Effector memory CD8-positive, alpha-beta T cell (primary cell): ENCODE measurements at places on chromosomes 4 and X.

DNA sequence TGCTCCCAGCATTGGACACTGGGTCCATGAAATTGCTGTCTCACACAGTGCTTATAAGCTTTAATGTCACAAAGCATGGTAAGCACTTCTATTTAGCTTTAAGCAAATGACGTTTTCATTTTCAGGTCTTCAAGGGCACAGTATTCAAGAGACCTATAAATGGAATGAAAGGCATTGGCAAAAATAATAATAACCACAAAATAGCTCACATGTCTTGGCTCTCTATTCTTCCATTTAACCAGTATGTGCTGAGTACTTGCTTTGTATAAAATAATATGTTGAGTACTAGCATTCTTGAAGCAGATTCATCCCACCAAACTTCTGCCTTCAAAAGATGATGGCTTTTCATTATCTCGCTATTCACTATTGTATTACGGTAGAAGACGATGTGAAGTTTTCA lies 203.0 kb downstream of the ADAMTS3 start:
- DNase-seq, result no peak
- H3K4me3 ChIP-seq, result no peak overlapping the region
- no peaks in the 10 kb centered on the region for H3K27me3 ChIP-seq
- no peaks in the 10 kb centered on the region for H3K36me3 ChIP-seq
- H3K27ac ChIP-seq, result no peak overlapping the region

DNA sequence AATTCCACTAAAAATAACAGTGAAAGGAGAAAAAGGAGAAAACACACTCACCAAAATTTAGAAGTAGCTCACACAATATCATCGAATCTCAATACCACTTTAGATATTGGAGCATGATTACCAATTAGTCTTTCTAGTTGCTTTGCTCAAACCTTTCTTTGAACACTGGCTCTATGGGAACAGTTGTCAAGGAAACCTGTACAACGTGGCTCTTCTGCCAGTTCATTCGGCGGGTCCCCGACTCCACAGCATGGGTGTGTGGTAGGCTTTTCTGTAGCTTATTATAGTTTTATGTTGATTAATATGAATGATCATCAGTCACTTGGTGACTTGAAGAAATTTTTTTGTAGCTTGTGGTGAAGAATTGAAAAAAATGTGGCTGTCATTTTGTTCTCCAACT lies 50.2 kb upstream of the TMEM150C start:
- no peaks in the 10 kb centered on the region for H3K4me1 ChIP-seq
- no peak overlapping the region for H3K4me3 ChIP-seq
- H3K27me3 ChIP-seq, result peaks cover 34% of the 10 kb centered on the region
- H3K36me3 ChIP-seq, result no peaks in the 10 kb centered on the region
- DNase-seq, result no peak

DNA sequence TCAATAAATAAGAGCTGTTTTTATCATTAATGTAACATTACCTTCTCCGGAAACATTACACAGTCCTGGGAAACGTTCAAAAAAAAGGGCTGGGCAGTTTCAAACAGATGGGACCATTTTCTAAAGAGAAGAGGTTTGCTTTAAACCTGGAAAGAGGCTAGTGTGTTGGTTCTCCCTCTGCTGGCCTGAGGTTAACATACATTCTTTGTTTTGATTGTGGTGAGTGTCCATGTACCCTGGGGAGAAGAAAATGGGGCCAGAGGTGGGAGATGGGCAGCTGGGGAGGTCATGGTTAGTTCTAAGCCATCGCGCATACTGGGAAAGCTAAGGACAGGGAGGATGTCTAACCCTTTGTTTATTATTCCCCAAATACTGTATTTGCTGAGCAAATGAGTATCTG lies 194.7 kb downstream of the CPEB2 start:
- H3K36me3 ChIP-seq, result no peaks in the 10 kb centered on the region
- H3K4me3 ChIP-seq, result no peak overlapping the region
- no peak for DNase-seq
- no peaks in the 10 kb centered on the region for H3K4me1 ChIP-seq

DNA sequence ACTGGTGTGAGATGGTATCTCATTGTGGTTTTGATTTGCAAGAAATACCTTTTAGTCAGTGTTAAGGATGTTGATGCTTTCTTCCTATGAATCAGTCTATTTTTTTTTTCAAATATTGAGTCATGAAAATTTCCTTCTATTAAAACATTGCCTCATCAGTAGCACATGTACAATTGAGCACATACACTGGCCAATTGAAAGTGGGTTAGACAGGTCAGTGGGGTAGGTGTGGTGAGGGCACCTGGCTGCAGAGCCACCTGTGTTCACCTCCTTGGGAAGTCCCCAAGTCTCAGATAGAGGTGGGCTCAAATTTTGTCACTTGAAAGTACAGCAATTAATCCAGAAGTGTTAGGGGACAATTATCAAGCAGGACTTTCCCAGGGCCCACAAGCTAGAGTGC lies 243.7 kb downstream of the SPRY1 start:
- DNase-seq, result no peak
- no peak overlapping the region for H3K4me3 ChIP-seq

- H3K36me3 ChIP-seq, result no peaks in the 10 kb centered on the region
- H3K27me3 ChIP-seq, result no peaks in the 10 kb centered on the region
Measured at GRCh38 chrX:46703980-46704379, 54.9 kb downstream of the SLC9A7 start.

GRCh38 chr4:148893095-148893494 lies 450.9 kb upstream of the NR3C2 start:
- H3K36me3 ChIP-seq, result no peaks in the 10 kb centered on the region
- no peak overlapping the region for H3K4me3 ChIP-seq

GRCh38 chrX:139967300-139967699 lies 2.0 kb upstream of the CXorf66 start:
- no peak overlapping the region for H3K27ac ChIP-seq
- H3K4me3 ChIP-seq, result no peak overlapping the region
- peaks cover 8% of the 10 kb centered on the region for H3K27me3 ChIP-seq
- DNase-seq, result no peak
- H3K4me1 ChIP-seq, result no peaks in the 10 kb centered on the region
- no peaks in the 10 kb centered on the region for H3K36me3 ChIP-seq

DNA sequence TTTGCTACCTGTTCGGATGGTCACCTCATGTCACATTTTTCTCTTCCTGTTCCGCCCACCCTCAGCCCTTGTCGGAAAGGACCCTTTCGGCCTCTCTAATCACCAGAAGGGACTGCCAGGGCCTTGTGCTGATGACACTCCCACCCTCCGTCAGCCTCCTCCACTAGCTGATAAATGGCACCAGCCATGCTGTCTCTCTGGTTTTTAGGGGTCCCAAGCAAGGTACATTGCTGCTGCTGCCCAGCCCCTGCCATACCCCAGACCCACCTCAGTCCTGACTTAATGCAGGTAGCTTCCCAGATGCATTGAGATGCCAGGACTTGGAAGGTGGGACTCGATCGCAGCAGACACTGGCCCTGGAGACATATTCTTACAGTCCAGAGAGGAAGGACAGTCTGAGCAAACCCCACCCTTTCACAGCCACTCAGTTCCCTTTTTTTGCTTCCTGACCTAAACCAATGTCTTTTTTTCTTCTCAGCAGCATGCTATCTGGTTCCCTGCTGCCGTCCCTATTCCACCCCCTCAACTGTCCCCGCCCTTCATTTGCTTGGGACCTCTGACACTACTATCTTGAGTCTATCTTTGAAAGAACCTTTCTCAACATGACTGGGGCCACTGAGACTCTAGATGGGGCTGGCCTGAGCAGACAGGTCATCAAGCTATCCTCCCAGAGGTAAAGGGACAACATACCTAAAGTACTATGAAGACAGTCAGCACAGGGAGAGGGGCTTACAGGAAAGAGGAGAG lies at the start of gene BTK:
Gene BTK, minus strand, starts transcription at position 397 of the 747 bp plus-strand sequence. CDS start 10,907 bp downstream, outside the sequence.
- H3K4me3 ChIP-seq, result no peak within 1 kb of the TSS
- no peaks in the 10 kb centered on the region for H3K27me3 ChIP-seq
- no peak for DNase-seq
- peaks cover 6% of the 10 kb centered on the region for H3K36me3 ChIP-seq
- no peak within 1 kb of the TSS for H3K27ac ChIP-seq

GRCh38 chrX:50697691-50698090 lies 116.3 kb downstream of the SHROOM4 start:
- H3K4me1 ChIP-seq, result no peaks in the 10 kb centered on the region
- H3K4me3 ChIP-seq, result no peak overlapping the region
- DNase-seq, result no peak
- no peaks in the 10 kb centered on the region for H3K36me3 ChIP-seq
- H3K27ac ChIP-seq, result no peak overlapping the region
- H3K27me3 ChIP-seq, result peaks cover 36% of the 10 kb centered on the region

DNA sequence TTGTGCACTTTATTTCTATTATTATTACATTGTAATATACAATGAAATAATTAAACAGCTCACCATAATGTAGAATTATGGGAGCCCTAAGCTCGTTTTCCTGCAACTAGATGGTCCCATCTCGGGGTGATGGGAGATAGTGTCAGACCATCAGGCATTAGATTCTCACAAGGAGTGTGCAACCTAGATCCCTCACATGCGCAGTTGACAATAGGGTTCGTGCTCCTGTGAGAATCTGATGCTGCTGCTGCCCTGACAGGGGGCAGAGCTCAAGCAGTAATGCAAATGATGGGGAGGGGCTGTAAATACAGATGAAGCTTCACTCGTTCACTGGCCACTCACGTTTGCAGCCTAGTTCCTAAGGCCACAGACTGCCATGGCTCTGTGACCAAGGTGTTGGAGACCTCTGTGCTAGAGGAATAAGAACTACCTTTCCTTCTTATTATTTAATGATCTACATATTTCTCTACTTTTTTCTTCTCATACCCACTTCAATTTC lies 492.9 kb upstream of the INTU start:
- no peak overlapping the region for H3K4me3 ChIP-seq
- no peak overlapping the region for H3K27ac ChIP-seq
- H3K4me1 ChIP-seq, result no peaks in the 10 kb centered on the region
- no peaks in the 10 kb centered on the region for H3K27me3 ChIP-seq

DNA sequence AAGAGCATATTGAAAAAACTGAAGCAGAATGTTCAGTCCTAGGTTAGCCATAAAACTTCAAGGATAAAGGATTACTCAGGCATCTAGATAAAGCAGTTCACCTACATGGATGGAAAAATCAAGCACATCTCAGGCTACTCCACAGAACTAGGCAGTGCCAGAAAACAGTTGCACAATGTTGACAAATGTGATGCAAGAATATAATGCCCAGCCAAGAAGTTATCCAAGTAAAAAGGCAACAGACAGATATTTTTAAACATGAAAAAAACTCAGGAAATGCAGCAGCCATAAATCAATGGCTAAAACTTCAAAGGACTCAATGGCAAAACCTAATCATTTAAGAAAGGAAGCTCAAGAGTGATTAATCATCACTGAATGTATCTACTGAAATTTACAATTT lies 456.0 kb upstream of the FAM241A start:
- DNase-seq, result no peak
- H3K27ac ChIP-seq, result no peak overlapping the region
- H3K27me3 ChIP-seq, result no peaks in the 10 kb centered on the region
- no peak overlapping the region for H3K4me3 ChIP-seq

- DNase-seq, result no peak
- no peak overlapping the region for H3K4me3 ChIP-seq
- H3K36me3 ChIP-seq, result no peaks in the 10 kb centered on the region
- no peaks in the 10 kb centered on the region for H3K27me3 ChIP-seq
Measured at GRCh38 chr4:156638925-156639605, 332.5 kb downstream of the PDGFC start.

GRCh38 chrX:3963980-3964379 lies 250.5 kb upstream of the PRKX start:
- peaks cover 3% of the 10 kb centered on the region for H3K4me1 ChIP-seq
- DNase-seq, result no peak
- H3K27ac ChIP-seq, result no peak overlapping the region
- H3K4me3 ChIP-seq, result no peak overlapping the region
- peaks cover 5% of the 10 kb centered on the region for H3K27me3 ChIP-seq
- no peaks in the 10 kb centered on the region for H3K36me3 ChIP-seq

DNA sequence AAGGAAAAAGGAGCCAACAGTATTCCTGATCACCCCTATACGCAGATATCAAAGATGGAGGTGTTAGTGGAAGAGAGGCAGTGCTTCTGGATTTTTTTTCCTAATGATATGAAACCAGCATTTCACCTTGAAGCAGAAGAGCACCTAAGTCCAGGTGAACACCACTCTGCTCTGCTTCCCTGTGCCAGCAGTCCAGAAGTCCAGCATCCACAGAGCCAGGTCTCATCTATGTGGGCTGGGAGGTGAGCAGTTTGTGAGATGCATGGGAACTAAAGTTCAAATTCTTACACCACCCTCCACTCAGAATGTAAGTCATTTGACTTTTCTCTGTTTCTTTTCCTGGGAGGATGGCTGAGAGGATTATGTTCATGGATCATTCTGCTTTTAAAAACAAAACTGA lies 202.6 kb downstream of the RELL1 start:
- no peak overlapping the region for H3K4me3 ChIP-seq
- peaks cover 27% of the 10 kb centered on the region for H3K27me3 ChIP-seq
- H3K36me3 ChIP-seq, result no peaks in the 10 kb centered on the region
- no peak overlapping the region for H3K27ac ChIP-seq

GRCh38 chr4:24104158-24104565 lies 214.3 kb upstream of the PPARGC1A start:
- H3K4me3 ChIP-seq, result no peak overlapping the region
- no peaks in the 10 kb centered on the region for H3K27me3 ChIP-seq
- H3K27ac ChIP-seq, result no peak overlapping the region
- no peaks in the 10 kb centered on the region for H3K36me3 ChIP-seq

DNA sequence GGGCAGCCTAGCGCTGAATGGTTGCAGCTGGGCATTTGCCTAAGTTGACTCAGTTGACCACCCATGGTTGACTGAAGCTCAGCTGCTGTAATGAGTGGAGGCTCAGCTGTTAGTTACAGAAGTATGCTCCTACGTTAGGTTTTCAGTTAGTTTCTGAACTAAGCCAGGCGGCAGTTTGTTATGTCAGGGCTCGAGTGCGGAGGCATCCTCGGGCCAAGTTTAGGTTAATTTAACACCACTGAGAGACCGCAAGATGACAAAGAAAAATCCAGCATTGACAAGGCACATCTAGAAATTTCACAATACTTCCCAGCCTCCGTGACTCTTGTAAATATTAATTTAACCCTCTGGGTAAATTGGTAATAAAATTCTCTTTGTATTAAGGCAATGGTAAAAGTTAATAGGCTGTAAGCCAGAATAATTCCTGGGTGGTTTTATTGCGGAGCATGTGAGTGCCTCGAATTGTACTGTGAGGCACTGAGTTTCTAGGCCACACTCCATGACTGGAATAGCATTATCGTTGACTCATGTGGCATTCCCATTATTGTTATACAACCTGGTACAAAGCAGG lies 33.1 kb upstream of the CDKN2AIP start:
- H3K27me3 ChIP-seq, result no peaks in the 10 kb centered on the region
- H3K4me3 ChIP-seq, result no peak overlapping the region
- no peak overlapping the region for H3K27ac ChIP-seq

DNA sequence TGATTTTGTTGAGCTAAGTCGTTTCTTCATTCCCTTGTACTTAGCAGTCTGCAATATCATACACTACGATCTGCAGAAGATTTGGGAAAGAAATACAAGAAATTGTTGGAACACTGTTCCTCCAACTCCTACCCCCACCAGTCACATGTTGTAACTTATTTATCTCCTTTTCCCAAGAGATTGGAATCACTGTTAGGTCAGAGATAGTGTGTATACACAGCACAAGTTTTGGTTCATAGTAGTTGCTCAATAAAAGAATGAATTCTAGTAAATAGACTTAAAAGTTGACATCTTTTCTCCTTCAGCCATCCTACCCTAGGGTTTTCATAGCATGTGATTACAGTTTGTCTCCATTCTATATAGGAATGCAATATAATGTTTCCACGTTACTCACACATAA lies 68.8 kb downstream of the ARFIP1 start:
- no peaks in the 10 kb centered on the region for H3K27me3 ChIP-seq
- peaks cover 20% of the 10 kb centered on the region for H3K4me1 ChIP-seq
- H3K4me3 ChIP-seq, result no peak overlapping the region
- no peak for DNase-seq
- H3K27ac ChIP-seq, result no peak overlapping the region

GRCh38 chrX:50168241-50168687 lies 32.5 kb downstream of the AKAP4 start:
- H3K27ac ChIP-seq, result no peak overlapping the region
- no peaks in the 10 kb centered on the region for H3K36me3 ChIP-seq
- DNase-seq, result no peak
- H3K27me3 ChIP-seq, result no peaks in the 10 kb centered on the region
